ENCODE measurements at places on chromosomes 1 and 21.
A peak's percentile ranks its signal among the peaks of the same experiment; 100 is the strongest.

DNA sequence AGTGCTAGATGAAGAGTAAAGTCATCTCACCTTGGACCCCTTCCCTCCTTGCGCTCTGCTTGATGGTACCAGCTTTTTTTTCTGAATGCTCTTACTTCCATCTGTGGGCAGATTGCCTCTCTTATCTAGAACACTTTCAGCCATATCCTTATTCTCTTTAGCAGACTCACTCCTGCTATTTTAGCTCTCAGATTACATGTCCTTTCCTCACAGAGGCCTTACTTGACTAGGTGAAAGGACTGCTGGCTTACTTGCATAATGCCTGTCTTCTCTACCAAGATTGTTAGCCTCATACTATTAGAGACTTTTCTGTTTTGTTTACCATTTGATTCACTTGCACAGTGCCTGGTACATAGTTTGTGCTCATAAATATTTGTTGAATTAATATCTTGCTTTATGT, 9.3 kb downstream of the IFI44 start:
- DNase-seq = no peak

DNA sequence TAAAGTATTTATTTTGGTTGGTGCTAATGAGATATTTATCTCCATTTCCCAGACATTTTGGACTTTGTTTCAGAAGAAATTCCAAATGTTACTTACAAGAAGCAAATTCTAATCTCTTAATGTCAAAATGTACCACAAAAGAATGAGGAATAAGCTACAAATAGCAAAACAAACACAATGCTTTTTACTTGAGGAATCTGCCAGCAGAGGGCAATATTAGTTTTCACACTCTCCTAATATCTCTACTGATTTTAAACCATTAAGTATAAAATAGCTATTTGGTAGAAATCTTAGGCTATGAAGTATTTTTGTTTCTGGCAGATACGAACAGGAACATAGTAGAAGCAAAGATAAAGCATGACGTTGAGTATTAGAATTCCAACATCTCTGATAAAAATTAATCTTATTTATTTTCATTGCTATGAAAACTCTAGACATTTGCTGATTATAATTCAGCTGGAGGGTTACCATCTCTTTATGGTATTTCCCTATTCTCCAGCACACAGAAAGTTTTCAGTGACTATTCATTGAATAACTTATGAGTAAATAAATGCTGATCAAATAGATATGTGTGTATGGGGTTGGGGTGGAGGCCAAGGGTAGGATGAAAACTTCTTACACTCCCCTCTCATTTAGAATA, 13.4 kb upstream of the HMCN1 start:
- DNase-seq = no peak

DNA sequence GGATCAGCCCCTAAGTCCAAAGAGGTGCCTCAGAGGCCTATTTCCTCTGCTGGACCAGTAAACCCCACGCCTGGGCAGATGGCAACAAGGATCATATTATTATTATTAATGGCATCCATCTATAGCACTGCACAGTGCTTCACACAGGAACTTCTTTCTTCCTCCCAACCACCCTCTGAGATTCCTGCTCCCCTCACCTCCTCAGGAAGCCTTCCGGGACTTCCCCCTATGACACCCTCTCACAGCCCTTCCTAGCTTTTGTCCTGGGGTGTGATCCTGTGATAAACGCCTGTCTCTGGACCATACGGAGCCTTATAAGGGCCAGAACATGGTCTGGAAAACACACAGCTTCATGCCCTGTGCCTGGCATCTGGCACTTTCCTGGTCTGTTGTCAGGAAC, 3.2 kb downstream of the FBXO2 start:
- no peak for DNase-seq

- no peak for DNase-seq
Observed at GRCh38 chr1:209635850-209636249, 16.4 kb downstream of the LAMB3 start.

DNA sequence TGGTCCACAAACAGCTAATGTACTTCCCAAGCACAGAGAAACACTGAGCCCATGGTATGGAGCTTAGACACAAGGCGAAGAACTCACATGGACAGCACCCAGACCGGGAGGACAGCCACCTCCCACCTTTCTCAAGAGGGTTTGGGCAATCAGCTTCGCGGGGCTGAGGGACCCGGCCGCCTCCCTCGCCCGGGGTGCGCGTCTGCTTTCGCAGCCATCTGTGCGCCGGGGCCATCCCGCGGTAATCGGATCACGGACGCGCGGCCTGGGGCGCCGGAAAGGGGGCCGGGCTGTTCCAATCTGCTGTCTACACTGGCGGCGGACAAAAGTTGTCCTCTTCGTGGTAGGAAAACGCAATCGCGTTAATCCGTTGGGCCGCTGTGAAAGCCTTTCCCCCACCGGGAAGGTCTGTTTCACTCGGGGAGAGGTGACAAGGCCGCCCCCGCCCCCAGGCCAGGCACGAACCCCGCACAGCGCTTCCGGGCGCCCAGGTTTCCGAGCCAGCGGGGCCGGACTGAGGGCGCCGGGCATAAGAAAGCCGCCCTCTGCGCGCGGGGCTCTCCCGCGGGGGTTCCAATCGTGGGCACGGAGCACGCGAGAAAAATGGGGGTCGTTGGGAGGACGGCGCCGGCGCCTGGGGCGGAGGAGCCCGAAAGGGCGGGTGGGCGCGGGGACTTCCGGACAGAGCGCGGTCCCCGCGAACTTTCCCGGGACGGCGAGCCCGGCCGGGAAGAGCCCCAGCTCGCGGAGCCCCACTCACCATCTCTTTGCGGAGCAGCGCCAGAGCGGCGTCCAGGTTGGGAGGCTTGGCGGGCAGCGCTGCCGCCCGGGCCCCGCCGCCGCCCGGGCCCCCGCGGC, 664 bp downstream of the FAM89A start:
- peak; percentile 96 for DNase-seq

- no peak for DNase-seq
Observed at GRCh38 chr1:87155648-87156047, 173.0 kb upstream of the LMO4 start.

DNA sequence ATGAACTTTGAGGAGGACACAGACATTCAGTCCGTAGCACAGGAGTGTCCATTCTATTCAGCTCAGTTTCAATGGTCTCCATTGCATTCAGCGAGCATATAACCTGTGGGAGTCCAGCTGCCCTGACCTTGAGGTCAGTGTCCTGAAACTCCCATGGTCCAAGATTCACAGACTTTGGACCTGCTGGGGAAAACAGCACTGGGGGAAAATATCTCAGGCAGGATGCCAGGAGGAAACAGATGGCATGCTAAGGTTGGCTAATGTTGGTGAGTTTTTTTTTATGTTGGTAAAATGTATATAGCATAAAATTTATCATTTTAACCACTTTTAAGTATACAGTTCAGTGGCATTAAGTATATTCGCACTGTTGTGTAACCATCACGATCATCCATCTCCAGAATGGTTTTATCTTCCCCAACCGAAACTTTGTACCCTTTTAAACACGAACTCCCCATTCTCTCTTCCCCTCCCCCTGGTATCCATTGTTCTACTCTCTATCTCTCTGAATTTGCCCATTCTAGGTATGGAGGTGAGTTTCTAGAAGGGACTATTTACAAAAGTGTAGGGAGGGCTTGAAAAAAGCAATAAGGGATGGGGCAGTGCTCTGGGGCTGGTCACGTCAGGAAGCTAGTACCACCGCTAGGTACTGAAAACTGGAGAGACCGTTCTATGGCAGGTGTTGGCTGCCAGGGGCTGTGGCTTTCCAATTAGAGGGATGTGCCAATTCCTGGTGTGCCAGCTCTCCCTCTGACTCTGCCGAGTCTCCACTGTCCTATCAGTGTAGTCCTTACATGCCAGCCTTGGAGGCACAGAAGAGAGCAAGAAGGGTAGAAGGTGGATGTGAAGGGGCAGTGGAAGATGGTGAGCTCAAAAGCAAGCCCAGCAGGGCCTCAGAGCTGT, 85.3 kb downstream of the FOXD2 start:
- DNase-seq = no peak

Measured in WERI-Rb-1 (cell line).